ENCODE measurements at places on chromosomes 2 and 18.

DNA sequence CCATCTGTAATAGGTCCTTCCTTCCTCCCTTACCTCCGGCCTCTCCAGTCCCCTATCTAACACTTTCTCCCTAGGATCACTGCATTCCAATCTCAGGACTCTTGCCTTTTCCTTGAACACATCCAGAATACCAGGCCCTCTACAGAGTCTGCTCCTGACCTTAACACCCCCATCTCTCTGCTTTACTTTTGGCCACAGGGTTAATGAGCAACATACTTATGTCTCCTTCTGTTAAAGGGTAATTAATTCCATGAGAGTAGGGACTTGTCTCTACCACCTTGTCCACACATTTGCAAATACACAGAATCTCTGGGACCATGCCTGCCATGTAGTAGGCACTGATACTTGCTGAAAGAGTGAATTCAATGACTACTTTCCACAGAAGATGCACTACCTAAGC, 94.9 kb downstream of the COBLL1 start:
- no peak for DNase-seq

DNA sequence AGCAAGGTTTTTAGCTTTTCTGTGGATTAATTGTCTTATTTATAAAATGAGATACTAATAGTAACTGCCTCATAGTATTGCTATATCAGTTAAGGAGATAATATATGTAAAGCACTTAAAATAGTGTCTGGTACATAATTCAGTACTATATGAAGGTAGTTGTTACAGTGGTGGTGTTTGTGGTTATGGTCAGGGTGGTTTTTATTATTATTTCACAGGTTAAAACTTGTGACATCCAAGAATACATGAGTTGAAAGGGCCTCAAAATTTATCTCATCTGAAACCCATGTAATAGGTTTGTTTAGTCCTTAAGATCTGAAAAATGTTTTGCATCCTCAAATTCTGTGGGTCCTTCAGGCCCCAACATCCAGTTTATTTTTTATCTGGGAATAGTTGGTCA, 369.5 kb upstream of the LRATD1 start:
- DNase-seq: no peak

- DNase-seq: no peak
Observed at GRCh38 chr2:174337337-174338146, 2.8 kb downstream of the SP9 start.

GRCh38 chr2:149094217-149095015, 55.9 kb downstream of the LYPD6B start:
- no peak for DNase-seq

- DNase-seq: no peak
Observed at GRCh38 chr2:147108548-147108947, 736.3 kb upstream of the ACVR2A start.
